ENCODE measurements at places on chromosomes 1 and 21.

GRCh38 chr1:3101124-3101939 is 32.3 kb downstream of the PRDM16 start:
- no peak for DNase-seq

DNA sequence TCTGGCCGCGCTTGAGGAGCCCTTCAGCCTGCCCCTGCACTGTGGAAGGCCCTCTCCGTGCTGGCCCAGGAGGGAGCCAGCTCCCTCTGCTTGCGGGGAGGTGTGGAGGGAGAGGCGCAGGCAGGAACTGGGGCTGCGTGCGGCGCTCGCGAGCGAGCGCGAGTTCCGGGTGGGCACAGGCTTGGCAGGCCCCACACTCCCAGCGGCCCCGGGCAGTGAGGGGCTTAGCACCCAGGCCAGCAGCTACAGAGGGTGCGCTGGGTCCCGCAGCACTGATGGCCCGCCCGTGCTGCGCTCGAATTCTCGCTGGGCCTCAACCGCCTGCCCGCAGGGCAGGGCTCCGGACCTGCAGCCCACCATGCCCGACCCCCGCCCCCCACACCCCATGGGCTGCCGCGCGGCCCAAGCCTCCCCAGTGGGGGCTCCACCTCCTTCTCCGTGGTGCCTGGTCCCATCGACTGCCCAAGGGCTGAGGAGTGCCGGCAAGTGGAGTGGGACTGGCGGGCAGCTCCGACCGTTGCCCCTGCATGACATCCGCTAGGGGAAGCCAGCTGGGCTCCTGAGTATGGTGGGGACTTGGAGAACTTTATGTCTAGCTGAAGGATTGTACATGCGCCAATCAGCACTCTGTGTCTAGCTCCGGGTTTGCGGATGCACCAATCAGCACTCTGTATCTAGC is 46.0 kb downstream of the COL24A1 start:
- no peak for DNase-seq

- no peak for DNase-seq
Observed at GRCh38 chr1:222736972-222737371, at the start of gene FAM177B. TSS of gene FAM177B (plus strand) at chr1:222737202. CDS start at chr1:222746546, 9,344 bp downstream.

GRCh38 chr1:34688006-34688741 is 66.7 kb upstream of the GJB5 start:
- no peak for DNase-seq

- DNase-seq, result peak; percentile 81
Observed at GRCh38 chr1:17494114-17494729, 45.3 kb upstream of the ARHGEF10L start.

DNA sequence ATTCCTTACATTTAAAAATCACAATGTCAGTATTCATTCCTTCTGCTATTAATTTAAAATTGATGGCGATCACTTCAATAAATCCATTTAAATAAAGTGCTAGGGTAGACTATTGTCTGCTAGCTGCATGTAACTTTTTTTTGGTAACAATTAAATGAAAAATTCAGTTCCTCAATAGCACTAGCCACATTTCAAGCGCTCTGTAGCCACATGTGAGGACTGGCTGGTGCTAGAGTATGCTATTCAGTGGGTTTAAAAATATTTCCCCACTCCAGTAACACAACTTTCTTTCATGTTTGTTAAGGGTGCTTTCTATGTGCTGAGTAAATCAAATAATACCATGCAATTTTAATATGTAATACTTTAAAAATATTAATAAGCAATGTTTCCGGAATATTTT is 108.2 kb downstream of the LTN1 start:
- DNase-seq, result no peak

DNA sequence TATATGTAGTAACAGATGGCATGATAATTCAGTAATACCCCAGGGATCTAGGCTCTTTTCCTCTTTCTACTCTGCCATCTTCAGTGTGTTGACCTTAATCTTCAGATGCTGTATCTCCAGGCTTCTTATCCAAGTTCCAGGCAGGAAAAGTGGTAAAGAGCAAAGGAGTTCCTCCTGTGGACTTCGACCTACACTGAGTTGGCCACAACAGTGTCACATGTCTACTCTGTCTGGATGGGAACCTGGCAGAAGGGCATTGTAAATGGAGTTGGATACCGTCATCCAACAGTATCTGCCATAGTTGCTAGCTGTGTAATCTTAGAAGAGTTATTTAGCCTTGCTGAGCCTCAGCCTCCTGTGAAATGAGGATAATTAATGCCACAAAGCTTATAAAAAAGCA is 21.9 kb downstream of the IL23R start:
- no peak for DNase-seq

- DNase-seq, result no peak
Observed at GRCh38 chr1:214901718-214902117, 180.8 kb upstream of the KCNK2 start.

GRCh38 chr1:12065872-12066271 is 2.8 kb downstream of the TNFRSF8 start:
- no peak for DNase-seq

GRCh38 chr1:152884085-152884484 is 6.0 kb downstream of the SMCP start:
- DNase-seq, result no peak

- DNase-seq, result no peak
Observed at GRCh38 chr1:230682274-230682673, 31.6 kb downstream of the AGT start.

- peak; percentile 17 for DNase-seq
Observed at GRCh38 chr1:16631248-16632043, 18.1 kb upstream of the NBPF1 start.

DNA sequence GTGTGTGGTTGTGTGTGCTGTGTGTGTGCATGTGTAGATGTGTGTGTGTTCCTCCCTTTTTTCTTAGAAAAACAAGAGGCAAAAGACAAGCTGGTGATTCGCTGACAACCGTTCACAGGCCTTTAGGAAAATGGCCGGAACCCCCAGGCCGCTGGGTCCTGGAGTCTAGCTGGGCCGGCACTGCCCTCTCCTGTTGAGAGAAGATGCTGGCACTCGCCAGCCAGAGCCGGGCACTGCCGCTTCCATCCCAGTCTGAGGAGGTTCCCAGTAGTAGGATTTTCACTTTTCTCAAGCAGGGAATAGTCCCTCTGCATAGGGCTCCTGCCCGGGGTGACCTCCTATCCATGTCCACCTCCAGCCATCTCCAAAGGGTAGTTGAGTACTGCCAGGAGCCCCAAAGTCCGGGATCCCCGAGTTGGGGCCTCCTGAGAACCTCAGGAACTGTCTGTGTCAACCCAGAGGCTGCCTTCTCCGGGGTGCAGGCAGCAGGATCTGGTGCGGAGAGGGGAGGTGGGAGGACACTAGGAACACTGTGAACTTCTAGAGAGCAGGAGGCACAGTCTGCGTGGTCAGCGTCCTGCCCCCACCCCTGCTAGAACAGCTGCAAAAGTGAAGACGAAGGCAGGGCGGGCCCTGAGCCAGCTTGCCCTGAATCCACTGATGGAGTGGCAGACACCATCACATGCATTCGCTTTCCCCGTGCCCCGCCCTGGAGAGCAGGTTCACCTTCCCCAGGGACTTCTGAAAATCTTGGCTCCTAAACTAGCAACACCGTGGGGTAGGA is 44.1 kb upstream of the ARHGEF16 start:
- peak; percentile 60 for DNase-seq

DNA sequence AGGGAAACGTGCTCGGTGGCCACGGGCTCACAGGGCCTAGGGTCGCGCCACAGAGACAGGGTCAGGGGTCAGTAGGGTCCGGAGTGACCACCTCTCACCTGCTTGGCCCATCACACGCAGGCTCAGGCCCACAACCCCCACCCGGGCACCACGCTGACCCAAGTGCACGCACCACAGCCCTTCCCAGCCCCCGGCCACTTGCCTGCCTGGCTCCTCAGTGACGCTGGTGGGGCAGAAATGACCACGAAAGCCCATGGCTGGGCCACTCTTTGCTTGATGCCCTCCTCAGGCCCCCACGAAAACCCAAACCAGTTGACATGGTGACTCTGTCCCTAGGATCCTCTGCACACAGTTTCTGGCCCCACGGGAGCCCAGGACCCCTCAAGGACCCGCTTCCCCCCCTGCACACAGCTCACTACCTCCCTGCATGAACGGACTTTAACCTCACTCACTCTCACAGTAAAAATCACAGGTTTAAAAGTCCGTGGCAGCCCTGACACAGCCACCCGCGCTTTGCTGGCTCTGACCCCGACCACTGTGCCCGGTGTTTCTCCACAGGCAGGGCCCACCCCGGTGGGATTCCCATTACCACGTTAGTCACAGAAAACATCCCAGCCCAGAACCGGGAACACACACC is 20.7 kb downstream of the NADK start:
- no peak for DNase-seq

DNA sequence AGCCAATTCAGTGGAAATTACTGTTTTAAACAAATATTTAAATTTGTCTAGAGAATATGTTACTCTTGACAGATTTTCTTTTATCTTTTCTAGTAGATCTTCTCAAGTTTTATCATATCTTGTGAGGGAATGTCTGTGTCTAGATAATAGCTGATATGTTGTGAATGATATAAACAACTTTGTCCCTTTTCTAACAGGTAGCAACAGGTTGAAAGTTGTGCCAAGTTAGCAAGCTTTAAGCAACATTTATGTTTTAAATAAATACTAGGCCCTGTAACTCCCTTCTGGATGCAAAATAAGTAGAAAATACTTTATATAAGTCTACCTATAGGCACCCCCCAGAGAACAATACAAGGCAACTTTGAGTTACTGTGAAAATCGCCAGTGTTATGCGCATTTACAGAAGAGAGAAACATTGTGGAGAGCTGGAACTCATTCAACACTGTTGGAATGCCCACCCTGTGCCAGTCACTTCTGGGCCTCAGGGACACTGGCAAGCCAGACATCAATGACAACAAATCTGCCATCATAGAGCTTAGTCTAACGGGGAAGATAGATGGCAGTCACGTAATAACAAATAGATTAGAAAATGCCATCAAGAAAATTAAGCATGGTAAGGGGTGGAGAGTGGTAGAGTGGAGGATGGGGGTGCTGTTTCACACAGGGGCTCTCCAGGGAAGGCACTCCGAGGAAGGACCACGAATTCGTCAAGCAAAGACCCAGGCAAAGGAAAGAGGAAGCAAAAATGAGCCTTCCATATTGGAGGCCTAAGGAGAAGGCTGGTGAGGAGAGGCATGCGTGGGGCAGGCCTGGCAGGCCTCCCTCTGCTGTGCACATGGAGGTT is 4.4 kb downstream of the MAP3K21 start:
- DNase-seq, result no peak

- no peak for DNase-seq
Observed at GRCh38 chr1:233163696-233164095, 131.8 kb downstream of the PCNX2 start.

DNA sequence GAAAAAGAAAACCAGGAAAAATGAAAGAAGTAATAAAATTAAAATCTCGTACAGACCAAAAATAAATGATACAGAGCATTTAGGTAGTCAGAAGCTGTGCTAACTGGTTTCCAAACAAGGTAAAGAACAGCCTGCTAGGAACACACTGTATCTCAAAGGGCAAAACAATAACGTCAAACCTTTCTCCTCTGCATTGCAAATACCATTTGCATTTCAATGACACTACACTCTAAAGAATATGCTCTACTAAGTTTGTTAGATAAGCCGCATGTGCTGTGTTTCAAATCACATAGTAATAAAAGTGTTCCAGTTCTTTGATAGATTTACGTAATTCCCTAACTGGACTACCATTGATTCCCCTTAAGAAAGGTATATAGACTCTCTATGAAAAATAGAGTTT is 648.8 kb downstream of the PLA2G4A start:
- no peak for DNase-seq

DNA sequence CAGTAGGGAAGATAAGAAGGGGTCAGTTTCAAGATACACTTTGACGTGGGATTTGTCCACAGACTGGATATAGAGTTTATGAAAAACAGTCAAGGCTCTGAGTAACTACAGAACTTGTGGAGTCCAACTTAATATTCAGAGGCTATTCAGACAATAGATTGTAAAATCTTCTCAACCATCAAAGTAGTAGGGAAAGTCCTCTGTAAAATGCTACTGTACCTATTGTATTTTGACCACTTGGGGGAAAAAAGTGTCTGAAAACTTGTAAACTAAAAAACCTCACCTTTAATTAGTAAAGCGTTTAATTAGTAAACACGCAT is 10.5 kb downstream of the PTP4A2 start:
- no peak for DNase-seq

DNA sequence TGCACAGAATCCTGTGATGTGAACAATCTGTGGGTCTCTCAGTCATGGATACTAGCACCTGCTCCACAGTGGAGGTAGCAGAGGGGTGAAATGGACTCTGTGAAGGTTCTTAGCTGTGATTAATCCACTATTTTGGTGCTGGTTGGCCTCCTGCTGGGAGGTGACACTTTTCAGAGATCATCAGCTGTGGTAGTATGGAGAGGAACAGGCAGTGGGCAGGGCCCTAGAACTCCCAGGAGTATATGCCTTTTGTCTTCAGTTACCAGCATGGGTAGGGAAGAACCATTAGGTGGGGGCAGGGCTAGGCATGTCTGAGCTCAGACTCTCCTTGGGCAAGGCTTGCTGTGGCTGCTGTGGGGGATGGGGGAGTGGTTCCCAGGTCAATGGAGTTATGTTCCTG is 54.0 kb upstream of the KCNJ15 start:
- no peak for DNase-seq

GRCh38 chr21:43693981-43694380 is 24.9 kb upstream of the PDXK start:
- DNase-seq, result no peak

GRCh38 chr1:201170533-201171062 is 16.3 kb upstream of the TMEM9 start:
- peak; percentile 94 for DNase-seq

DNA sequence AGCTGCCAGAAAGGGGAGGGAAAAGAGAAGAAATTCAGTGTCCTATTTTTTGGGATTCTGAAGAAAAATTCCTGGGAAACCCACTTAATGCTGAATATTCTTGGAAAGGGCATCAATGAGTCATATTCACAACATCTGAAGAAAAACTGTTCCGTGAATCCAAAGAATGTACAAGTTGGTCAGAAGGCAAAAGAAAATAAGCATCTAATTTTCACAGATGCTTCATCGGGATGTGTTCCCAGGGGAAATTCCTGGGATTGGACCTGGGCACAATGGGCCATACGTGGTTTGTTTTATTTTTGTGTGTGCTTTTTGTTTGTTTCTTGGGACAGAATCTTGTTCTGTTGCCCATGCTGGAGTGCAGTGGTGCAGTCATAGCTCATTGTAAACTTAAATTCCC is 112.2 kb downstream of the MAP3K21 start:
- no peak for DNase-seq

DNA sequence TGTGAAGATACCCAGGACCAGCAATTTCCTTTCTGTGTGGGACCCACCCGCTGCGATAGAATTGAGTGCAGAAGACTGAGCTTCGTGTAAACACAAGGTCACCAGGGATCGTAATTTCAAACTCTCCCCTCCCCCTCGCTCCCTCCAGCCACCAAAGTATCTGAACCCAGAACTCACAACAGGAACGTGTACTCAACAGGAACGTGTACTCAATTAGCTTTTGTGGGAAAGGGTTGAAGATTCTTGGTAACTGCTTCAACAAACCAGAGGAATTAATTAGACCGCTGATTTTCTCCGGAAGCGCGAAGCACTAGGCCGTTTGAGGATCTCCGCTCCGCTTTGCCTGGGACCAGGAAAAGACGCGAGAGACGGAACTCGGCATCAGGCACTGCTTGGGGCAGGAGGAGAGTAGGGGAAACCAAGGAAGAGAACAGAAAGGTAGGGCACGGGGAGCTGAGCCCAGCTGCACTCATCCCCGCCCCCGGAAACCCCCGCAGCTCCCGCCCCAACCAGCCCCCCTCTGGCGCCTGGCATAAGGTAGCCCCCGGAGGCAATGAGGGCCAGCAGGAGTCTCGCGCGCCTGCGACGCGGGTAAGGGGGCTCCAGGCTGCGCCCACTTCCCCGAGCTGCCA is 453 bp downstream of the DRAM2 start:
- peak; percentile 53 for DNase-seq
